IPS-NIHi11 (cell line): ENCODE measurements at places on chromosomes 16 and 17.

GRCh38 chr17:59381716-59382570 lies 50.5 kb downstream of the YPEL2 start:
- DNase-seq: no peak

GRCh38 chr16:4945560-4946502 lies 8.9 kb upstream of the PPL start:
- no peak for DNase-seq

DNA sequence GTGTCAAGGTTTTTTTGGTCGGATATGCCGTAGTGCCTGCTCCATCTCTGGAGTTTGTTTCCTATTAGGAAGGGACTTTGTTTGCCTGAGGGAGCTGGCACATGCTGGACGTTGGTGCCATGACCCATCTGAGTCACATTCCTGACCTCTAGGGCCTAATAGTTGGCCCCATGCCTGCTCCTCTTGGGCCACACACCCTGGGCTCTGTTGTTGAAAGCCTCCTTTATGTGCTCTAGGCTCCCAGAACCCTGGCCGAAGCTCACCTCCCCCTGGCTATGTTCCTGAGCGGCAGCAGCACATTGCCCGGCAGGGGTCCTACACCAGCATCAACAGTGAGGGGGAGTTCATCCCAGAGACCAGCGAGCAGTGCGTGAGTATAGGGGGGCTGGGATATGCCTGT lies 18.4 kb downstream of the LIMD2 start:
- DNase-seq: no peak

- no peak for DNase-seq
Measured at GRCh38 chr16:73053364-73054124, 5.6 kb upstream of the ZFHX3 start.

DNA sequence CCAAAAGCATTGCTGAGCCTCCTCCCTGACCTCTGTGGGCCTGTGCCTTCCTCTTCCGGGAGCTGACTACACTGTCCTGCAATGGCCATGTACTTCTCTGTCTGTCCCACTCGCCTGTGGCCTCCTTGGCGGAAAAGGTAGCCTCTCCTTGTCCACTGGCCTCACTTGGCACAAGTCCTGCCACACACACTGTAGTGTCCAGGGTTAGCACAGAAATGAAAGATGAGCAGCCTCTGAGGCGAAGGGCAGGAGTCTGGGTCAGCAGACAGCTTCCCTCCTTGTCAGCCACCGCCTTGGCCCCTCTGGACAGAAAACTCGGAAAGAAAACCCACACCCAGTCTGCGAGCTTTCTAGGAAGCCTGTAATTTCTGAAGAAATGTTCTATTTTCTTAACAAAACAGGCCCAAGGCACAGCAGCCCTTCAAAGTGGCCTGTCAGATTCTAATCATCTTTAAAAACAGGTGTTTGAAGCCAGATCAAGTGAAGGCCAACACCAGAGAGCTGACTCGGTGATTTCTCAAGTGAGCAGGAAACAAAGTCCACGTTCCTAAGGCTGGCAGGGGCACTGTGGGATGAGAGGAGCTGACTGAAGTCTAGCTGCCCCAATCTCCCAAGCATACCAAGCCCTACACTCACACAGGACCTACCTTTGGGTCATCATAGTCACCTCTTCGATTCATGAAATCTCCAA lies 67.2 kb downstream of the GTF3C1 start:
- DNase-seq: no peak

GRCh38 chr16:80129791-80130190 lies 411.0 kb upstream of the DYNLRB2 start:
- DNase-seq: no peak
